ENCODE measurements at places on chromosomes 5 and 9.

- DNase-seq, result no peak
Measured at GRCh38 chr9:134242706-134243105, 78.3 kb upstream of the RNU6ATAC start.

DNA sequence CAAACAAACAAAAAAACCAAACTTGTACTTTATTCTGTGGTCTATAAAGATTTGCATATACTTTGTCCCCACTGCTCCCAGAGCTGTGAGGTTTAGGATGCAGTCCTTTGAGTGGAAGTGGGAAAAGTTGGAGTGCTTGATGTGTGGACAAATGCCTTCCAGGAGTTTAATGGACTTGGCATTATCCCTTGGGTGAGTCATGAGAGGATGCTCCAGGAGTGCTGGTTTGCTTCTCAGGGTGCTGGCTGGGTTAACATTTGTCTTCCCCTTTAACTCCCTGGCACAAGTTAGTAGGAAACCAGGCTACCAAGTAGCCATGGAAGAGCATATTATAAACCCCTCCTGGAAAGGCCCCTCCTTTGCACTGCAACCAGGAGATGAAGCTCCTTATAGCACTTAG lies 417.4 kb upstream of the RIOK2 start:
- DNase-seq, result no peak

GRCh38 chr9:97723819-97724218 lies 26.7 kb upstream of the XPA start:
- DNase-seq, result no peak

DNA sequence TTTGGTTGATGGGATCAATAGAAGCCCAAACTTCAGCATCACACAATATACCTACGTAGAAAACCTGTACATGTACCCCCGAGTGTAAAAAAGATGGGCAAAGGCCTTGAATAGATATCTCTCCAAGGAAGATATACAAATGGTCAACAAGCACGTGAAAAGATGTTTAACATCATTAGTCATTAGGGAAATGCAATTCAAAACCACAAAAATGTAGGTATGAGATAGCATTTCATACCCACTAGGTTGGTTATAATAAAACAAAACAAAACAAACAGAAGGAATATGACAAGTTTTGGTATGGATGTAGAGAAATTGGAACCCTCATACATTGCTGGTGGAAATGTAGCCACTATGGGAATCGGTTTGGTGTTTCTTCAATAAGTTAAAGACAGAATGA lies 33.1 kb upstream of the PPARGC1B start:
- no peak for DNase-seq

GRCh38 chr9:123470121-123470782 lies 114.3 kb downstream of the CRB2 start:
- DNase-seq, result no peak

GRCh38 chr9:115225459-115226116 lies 107.6 kb upstream of the TNC start:
- no peak for DNase-seq

DNA sequence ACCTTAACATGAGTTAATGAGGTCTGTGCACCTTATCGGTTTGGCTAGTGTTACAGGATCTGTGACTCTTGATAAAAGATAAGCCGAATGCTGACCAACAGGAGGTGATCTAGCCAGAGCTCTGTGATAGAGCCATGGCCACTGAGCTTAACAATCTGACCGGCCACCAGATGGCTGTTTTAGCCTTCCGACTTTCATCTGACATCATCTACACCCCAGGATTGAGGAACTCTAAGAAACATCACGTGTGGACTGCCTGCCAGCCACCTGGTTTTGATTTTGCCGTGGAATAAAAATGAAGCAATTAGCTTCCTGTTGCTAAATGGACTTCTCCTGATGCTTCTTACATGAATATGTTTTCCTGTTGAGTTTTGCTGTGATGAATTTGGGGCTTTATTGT lies 281.3 kb downstream of the CEMIP2 start:
- no peak for DNase-seq

DNA sequence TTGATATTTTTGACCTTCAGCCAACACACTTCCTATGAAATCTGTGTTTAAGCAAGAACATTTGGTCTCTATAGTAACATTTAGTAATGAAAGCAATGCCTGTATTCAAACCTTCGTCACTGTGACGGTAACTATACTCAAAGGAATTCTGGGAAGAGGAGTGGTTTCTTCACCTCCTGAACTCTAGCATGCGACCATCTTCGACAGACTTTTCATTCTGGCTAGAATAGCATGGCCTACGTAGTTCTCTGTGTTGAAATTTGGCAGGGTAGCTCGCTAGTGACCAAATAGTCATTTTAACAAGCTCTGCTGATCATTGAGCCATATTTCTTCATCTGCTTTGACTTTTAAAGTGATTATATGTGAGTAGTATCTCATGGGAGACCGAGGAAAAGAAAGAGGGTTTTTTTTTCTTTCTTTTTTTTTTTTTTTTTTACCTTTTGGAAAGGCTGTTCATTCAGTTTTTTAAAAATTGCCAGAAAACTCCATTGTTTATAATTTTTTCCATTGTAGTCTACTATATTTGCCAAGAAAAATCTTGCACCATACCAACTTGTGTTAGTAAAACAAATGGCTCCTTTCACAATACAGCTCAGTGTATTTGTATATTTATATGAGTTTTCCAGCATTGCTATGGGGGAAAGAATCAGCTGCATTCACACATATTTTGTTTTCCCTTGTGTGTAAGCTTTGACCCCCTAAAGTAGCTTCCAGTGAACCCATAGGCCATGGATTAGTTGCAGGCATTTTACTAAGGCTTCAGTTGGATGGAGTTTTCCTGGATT lies 166.8 kb downstream of the NNT start:
- no peak for DNase-seq

GRCh38 chr9:19922476-19923118 lies 133.8 kb upstream of the SLC24A2 start:
- DNase-seq, result no peak

GRCh38 chr9:84754461-84754860 lies 84.9 kb downstream of the NTRK2 start:
- no peak for DNase-seq

DNA sequence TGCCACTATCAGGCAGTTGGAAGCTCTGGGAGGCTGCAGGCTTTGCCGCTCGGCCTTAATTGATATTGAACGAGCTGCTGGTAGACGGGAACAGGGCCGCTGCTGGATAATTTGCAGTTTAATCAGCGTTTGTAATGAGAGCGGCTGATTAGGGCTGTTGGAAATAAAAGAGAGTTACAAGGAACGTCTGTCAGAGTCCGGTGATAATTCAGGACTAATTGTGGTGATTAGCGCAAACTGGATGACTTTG lies 68.2 kb upstream of the TBCA start:
- no peak for DNase-seq

DNA sequence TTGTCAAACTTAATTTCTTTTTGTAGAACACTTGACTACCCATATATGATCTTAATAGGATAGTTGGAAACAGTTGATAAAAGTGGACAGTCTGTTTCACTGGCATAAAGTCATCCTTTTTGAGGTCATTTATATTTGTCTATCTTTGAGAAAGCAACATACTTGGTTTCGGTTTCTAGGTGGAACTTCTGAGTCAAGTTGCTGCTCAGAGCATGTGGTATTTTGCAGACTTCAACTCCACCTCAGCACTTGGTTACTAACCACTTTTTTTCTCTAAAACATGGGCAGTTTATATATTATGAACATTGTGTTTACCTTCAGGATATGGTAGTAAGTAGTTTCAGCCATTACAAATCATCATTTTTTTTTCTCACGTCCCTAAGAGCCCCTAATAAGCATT lies 1749.0 kb upstream of the C9orf72 start:
- DNase-seq, result no peak

GRCh38 chr9:90807006-90807405 lies 5.4 kb downstream of the SYK start:
- DNase-seq, result no peak

GRCh38 chr9:87238545-87238944 lies 259.1 kb upstream of the DAPK1 start:
- DNase-seq, result no peak

- DNase-seq, result no peak
Measured at GRCh38 chr5:149370878-149371277, 8.2 kb downstream of the IL17B start.

DNA sequence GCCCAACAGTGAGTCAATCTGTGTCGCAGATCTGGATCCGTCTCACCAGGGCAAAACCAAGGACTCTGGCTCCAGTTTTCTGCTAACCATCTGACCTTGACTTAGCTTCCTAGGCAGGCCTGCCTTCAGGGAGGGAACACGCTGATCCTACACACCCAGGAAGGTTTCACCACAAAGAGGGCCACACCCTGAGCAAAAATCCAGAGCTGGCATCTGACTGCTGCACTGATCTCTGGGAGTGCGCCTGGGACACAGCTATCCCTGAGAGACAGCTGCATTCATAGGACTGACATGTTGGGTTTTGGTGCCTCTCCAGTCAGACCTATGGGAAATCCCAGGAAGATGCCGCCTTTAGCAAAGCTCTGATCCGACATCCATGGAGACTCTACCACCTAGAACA lies 47.5 kb downstream of the CDK5RAP2 start:
- DNase-seq, result no peak

DNA sequence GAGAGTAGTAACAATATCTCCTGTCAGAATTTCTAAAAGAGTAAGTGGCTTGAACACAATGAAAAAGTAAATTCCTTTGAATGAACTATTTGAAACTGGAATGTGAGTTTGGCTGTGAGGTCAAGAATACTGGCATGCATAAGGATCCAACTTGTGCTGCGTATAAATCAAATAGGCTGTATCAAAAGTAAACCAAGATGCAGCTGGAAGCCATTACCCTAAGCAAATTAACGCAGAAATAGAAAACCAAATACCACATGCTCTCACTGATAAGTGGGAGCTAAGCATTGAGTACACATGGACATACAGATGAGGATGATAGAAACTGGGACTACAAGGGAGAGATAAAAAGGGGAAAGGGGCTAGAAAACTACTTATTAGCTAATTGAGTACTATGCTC lies 24.0 kb upstream of the SRFBP1 start:
- no peak for DNase-seq
